Neural progenitor cell (in vitro differentiated cells): ENCODE measurements at places on chromosomes 2 and 18. TPM values are rescaled to one million over a fixed set of nuclear protein-coding genes. Genes with fewer than 3 reads are reported as not detected.
A peak's percentile ranks its signal among the peaks of the same experiment; 100 is the strongest.

DNA sequence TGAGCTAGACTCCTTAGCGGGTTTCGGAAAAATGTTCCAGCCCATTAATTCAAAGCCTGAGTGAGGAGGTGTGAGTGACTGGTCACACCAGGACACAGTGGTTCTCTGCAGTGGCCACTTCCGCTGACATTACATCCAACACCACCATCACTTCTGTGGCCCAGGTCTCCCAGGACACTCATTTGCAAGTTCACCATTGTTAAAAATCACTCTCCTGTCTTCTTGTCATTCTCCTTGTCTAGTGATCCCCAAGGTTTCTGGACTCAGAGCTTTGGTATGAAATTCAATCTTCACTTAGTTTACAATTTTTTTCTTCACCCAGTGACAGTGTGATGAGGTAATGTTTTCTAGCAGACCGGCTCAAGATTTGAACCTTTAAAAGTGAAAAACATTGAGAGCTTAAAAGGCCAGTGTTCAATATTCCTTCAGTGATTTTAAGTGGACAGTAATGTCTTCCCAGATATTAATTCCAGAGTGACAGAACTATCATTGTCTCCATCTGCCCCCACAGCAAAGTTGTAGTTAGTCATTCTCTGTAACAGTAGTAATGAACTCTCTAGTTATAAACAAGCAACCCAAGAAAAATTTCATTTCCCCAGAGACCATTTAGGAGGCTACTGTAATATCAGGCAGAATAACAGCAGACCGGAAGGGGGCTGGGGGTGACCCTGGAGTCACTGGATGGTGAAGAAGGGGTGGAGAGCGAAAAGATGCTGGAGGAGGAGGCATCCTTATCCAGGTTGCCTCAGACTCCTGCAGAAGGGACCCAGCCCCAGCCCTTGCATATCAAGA lies 164.9 kb downstream of the GFPT1 start:
- DNase-seq, result no peak

Gene SNTG2
- 1.1 and 5.5 TPM in 2 replicates for total RNA-seq

DNA sequence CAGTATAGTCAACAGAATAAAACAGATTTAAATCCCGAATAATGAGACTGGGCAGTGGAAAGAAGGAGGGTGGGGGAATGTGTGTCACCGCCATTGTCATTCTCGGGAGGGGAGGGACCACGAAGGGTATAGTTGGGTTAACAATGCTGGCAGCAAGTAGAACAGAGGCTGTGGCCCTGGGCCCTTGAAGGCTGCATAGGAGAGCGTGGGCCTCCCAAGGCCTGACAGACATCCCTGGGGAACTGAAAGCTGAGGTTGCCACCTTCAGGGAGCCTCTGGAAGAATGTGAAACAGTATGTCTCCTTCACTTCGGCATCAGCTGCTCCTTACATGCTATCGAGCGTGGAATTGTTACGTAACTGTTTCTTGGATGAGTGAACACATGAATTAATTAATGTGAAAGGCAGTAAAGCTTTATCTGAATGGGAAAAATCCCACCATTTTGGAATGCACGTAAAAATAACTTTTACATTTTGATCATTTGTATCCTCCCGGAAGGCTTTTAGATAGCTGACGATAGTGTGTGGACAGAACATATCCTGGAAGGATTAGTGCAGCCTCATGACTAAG lies 92.8 kb upstream of the TTC39C start:
- peak; percentile 36 for DNase-seq

Gene STPG4
- total RNA-seq, result not detected in 2 replicates

Gene REEP1
- 0.88 and 0.93 TPM in 2 replicates for total RNA-seq

Gene PLA2R1
- total RNA-seq, result 0.45 and 0.90 TPM in 2 replicates

Gene IL37
- 0.93 TPM in 1 of 2 replicates, not detected in the other for total RNA-seq

DNA sequence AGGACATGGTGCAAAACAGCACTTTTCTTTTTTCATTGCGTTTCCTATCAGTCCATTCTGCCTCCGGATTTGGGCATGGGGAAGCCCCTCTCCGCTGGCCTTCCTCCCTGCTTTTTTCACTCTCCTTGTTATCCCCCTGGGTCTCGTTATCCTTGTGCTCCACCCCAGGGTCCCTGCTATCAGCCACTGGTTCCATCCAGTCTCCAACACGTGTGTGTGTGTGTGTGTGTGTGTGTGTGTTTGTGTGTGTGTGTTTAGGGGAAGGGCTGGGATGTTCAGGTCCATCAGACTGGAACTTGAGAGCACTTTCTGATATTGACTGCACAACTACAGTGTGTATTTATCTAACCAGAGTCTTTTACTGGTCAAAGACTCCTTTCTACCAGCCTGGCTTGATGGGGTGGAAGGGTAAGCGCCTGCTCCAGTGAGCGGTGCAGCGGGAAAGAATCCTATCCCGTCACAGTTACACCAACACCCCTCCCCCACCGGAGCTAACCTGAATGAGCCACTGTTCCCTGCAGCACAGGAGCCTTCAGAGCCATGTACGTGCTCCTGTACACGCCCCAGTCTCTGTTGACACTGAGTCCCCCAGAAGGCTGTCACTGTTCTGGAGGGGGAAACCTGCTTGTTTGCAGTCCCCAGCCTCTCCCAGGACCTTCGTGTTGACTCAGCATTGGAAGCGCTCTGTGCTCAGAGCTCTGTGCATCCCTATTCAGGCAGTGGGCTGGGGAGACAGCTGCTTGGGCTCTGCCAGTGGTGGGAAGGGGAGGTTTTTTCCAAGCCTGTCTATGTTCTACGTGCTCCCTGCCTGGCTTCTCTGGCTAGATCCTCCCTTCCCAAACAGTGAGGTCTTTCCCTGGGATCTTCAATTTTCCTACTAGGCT lies 4.6 kb downstream of the INHA start:
- peak; percentile 76 for DNase-seq

DNA sequence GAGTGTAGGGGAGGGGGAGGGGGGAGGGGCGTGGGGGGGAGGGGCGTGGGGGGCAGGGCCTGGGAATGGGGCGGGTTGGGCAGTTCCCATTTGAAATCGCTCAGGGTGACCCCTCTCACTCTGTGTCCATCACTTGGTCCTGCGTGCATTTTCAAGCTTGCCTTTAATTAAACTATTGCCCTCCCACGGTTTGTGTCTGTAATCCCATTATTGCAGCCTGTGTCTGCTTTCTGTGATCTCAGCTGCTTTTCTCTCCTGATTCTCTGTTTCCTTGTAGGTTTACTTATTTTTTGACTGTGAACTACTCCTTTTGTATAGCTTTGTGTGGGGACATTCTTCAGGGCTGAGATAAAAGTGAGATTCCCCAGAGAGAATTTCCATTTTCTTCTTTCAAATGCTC lies 1.3 kb downstream of the DCDC2C start:
- DNase-seq, result peak; percentile 37

Gene COL4A4
- 0.60 and 0.62 TPM in 2 replicates for total RNA-seq

DNA sequence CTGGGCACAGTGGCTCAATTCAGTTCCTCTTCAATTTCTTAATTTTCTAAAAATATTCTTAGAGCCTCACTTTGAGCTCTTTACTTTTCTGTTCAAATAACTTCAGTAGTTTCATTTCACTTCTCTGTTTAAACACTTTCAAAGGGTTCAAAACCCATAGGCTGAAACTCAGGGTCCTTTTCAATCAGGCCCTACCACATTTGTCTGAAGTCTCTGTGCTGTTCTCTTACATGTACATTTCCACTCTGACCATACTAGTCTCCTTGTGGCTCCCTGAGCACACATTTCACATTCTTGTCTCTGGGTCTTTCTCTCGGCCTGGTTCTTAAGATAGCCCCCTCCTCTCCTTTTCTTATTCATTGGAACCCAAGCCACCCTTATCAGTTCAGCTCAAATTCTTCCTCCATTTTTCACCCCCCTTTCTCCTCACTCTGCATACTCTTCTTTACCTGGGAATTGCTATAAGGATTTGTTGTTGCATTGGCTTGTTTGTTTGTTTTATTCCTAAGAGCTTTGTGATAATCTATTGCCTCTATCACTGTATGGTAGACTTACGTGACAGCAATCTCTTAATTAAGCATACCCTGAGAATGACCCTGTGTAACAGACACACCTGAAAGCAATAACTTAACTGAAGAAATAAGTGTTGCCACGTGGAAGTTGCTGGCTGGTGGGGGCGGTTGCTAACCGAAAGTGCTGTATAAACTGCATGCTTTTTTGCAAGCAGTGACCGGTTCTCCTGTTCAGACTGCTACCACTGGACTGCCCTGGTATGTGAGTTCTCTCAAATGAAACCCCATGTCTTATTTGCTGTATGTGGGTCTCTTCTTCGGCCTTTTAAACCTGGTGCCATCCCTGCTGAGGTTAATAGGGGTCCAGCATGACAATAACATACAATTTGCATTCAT lies 27.7 kb upstream of the ACADL start:
- DNase-seq, result no peak

DNA sequence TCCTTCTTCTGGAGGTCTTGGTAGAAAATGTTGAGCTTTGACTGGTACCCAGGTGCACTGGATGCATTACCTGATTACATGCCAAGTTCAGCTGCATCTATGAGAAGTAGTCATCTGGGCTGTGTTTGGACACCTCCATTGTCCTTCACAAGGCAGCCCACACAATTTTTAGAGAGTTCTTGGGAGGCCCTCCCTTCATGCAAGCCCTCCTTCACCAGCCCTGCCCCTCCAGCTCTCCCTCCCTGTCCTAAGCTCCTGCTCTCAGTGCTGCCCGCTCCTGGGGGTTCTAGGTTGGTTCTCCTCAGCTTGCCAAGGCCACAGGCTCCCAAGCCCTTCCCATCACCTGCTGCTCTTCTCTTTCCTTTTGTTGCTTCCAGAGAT lies 148.7 kb downstream of the DYSF start:
- no peak for DNase-seq

DNA sequence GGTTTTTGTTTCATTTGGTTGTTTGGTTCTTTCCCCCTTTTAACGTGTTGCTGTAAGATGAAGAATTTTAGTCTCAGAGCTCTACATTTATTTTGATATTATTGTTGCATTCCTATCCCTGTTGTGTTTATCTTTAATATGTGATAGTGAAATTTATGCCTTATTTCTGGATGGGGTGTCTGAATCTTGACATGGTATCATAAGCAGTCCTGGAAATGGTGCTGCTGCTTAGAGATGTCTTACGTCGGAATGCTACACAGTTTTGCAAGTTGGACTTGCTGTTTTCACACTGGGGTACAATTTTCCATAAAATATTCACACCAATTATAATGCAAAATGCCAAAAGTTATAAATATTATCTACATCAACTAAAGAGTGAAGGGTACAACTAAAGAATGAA lies 164.0 kb downstream of the GPD2 start:
- DNase-seq, result no peak

DNA sequence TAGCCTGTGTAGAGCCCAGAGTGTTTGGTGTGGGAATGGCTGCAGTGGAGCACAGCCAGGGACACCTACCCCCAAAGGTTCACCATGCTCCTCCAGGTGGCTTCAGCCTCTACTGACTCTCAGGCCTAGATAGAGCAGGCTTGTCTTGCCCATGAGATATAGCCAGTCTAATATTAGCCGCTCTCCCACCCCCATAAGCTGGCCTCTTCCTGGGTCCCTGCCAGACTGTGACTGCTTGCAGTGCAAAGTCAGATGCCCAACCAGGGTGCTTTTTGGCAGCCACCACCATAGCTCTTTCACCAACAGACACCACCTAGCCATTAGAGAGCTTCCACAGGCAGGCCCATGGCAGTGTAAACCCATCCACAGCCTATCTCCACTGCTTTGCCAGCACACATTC lies 405.3 kb downstream of the MBD2 start:
- no peak for DNase-seq

DNA sequence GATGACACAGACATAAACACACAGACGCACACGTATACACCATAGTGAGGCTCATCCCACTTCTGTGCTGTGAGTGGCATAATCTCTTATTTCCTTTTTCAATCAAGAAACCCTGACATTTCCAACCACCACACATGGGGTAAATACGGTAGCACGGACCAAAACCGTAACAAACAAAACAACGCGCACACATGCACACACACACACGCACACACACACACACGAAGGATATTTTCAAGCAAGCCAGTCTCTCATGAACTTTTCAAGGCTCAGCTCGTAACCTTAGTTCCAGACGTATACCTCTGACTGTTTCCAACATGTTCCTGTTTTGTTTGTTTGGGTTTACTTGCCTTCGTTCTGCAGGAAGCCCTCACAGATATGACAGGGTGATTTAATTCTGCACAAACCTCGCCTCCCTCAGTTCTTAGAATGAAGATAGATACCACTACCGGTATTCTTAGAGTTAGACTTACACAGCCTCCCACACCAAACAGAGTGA lies 119.8 kb downstream of the BCL2 start:
- no peak for DNase-seq

GRCh38 chr18:55488473-55488872 lies 99.5 kb downstream of the TCF4 start:
- DNase-seq, result peak; percentile 62

Gene RNF181
- total RNA-seq, result 81.3 and 113 TPM in 2 replicates

Gene SLC5A7
- 0.03 and 0.04 TPM in 2 replicates for total RNA-seq

- no peak for DNase-seq
Measured at GRCh38 chr2:32825291-32825712, 121.5 kb upstream of the LTBP1 start.

DNA sequence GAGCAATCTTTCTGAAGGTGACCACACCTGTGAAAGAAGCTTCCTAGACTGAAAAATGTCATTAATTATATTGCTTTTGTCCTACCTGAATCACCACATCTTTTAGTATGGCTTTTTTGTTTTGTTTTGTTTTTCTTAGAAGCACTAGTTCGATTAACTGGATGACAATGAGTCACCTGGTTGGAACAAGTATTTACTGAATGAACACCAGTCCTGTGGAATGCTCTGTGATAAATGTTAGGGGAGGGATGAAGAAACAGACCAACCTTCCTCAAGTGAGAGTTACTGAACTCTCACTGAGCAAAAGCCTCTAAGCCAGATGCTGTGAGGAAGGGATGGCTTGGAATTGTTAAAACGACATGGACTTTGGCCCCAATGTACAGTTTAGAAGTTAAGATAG lies 26.8 kb upstream of the DCC start:
- no peak for DNase-seq

Gene VAMP5
- total RNA-seq, result not detected in 2 replicates

Gene LONRF2
- 0.34 and 0.37 TPM in 2 replicates for total RNA-seq

- DNase-seq, result no peak
Measured at GRCh38 chr2:54290356-54291025, 34.5 kb upstream of the TSPYL6 start.

Gene CCBE1
- 2.9 and 6.4 TPM in 2 replicates for total RNA-seq

Gene UCN
- 0.56 and 1.2 TPM in 2 replicates for total RNA-seq

DNA sequence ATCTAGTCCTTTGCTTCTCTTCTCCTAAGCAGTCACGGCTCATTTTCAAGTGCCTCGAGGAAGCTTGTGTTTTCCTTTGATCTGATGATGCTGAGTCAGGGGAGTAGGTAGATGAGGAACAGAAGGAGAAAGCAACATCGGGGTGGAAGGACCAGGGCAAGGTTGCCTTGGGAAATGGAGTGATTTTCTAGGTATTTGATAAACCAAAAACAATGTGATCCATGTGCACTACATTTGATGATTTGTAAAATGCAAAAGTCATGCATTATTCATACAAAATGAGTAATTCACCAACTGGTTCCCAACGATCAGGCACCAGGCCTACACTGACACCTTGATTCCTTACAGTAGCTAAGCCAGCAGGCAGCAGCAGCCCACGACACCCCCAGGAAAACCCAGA lies 205.3 kb downstream of the ANAPC1 start:
- no peak for DNase-seq

- no peak for DNase-seq
Measured at GRCh38 chr2:128812183-128812940, 493.7 kb upstream of the HS6ST1 start.

- DNase-seq, result no peak
Measured at GRCh38 chr2:241066171-241066892, 35.8 kb downstream of the MTERF4 start.
